Effector memory CD4-positive, alpha-beta T cell (primary cell): ENCODE measurements at places on chromosomes 1 and 21.

DNA sequence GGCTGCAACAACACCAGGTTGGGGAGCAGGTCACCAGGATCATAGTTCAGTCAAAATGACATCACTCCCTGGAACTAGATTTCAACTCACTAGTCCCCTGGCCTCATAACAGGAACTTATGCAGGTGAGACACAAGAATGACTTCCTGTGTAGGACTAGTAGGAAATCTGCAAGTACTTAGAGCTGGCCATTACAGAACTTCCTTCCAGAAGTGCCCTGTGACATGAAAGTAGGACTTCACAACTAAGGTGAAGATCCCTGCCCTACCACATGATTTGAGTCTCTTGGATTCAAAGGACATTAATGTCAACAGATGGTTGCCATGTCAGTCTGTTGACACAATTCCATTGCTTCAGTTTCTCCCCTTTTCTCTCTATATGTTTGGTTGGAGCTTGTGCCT, 223.1 kb downstream of the RPS6KC1 start:
- no peak for DNase-seq

GRCh38 chr1:97461782-97462181, 459.1 kb downstream of the DPYD start:
- DNase-seq, result no peak

DNA sequence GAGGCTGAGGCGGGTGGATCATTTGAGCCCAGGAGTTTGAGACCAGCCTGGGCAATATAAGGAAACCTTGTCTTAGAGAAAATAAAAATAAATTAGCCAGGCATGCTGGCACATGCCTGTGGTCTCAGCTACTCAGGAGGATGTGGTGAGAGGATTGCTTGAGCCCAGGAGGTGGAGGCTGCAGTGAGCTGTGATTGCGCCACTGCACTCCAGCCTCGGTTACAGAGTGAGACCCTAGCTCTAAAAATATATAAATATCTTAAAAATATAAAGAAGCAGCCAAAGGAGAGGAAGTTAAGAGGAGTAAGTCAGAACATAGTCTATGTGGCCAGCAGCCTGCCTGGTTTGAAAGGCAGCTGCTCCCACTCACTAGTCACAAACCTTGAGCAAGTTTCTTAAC, 4.5 kb upstream of the IL10RB start:
- DNase-seq, result no peak

GRCh38 chr1:226739696-226740065, 599 bp upstream of the ITPKB start:
- no peak for DNase-seq

DNA sequence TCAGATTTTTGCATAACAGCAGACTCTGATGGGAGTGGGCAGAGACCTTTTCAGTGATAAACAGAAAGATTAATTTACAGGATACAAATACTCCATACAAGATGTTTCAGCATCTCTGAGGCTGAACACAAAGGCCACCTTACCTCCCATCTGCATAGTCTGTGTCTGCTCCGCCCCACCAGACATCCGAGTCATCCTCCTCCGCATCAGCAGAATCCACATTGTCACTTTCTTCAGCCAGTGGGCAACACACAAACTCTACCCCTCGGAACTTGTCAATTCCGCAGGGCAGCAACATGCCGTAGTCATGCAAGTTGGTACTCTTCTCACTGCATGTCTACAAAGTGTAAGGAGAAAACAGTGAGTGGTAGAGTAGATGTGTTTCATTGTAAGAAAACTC, 119.7 kb downstream of the APP start:
- DNase-seq, result no peak

DNA sequence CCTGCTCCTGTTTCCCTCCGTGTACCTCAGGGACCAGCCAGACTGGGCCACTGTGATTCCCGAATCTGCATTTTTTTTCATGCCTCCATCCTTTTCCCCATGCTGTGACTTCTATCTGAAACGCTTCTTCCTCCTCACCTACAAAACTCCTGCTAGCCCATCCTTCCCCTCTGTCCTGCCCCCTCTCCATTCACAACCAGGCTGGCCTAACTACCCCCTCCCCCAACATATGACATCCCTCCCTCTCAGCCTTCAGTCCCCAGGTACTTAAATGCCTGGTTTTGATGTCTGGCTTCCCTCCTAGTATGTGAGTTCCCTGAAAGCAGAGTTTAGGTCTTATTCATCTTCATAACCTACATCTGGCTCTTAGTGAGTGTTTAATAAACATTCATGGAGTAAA, 82.7 kb downstream of the TAS1R2 start:
- no peak for DNase-seq

- DNase-seq, result no peak
Observed at GRCh38 chr1:202007304-202007703, 3.1 kb upstream of the ELF3 start.

DNA sequence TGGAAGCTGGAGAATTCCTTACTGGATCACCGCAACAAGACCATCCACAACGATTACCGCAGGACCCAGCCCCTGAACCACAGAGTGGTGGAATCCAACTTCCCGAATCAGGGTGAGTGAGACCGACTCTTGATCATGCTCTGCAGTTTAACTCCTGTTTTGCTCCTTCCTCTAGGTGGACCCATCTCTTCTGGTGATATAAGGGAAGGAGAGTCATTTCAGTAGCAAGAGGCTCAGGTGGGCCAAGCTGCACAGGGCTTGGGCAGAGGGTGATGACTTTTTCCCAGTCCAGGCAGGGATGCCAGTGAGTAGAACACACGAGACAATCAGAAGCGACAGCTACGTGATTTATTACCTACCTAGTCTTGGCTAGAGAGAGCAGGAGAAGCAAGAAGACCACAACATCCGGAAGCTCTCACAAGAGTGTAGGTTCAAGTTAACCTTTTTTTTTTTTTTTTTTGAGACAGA, 25.2 kb downstream of the CA6 start:
- peak; percentile 8 for DNase-seq

GRCh38 chr1:178282949-178283367, 189.1 kb downstream of the RASAL2 start:
- no peak for DNase-seq

DNA sequence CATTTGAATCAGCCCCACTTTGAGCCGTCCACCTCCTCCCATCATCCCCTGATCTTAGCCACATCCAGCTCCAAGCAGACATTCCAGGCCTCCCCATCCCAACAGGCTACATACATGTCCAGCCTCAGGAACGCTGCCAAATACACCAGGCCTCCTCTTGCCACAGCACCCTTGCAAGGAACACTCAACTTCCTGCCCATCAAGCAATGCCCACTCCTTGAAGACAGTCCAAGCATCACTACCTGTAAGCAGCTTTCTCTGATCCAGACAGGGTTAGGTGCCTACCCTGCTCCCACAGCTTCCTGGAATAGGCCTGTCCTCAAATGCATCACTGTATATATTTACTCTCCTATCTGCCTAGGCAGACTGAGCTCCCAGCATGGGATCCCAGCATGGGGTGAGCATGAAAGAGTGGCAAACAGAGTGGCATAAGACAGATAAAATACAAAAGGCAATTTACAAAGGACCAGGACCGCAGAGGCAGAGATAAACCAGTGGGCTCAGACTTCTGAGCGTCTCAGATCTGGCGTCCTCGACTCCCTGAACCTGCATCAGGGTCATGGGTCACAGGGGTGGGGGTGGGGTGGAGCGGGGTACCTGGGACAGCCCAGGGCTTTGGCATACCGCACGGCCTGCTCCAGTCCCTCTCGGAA, 816 bp downstream of the HYI start:
- DNase-seq, result no peak

GRCh38 chr1:157233131-157233530, 94.9 kb upstream of the ETV3 start:
- no peak for DNase-seq

DNA sequence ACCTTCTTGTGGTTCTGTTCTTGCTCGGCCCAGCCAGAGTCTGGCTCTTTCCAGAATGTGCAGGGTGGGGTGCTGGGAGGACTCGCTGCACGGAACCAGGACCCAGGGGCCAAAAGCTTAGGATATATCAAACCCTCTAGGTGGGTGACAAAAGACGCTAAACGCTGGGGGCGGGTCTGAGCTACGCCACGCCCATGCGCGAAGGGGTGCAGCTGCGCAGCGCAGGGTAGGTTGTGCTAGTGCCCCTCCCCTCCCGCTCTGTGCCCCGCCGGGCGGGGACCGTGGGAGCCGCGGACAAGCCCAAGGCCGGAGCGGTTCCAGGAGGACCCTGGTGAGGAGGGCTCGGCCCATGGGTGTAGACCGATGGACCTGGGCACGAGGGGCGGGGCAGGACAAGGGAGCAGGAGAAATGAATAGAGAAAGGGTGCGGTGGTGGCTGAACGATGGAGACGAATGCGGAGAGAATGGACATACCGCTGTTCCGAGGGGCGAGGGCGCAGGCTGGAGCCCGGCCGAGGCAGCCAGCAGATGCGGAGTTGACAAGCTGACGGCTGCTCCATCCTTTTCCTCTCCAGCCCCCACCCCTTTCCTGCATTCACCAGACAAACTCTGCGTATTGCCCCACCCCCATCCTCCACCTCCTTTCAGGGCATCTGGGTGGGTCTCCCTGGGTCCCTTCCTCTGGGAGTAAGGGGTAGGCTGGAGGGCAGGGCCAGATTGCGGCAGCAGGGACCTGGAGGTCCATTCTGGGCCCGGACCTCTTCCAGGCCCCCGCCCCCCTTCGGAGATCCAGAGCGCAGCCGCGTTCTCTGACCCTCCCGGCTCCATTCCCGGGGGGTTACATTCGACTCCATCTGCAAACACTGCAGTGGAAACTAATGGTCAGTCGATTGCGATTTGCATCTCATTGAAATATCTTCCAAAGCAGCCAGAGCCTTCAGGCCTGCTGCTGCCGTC, at the start of gene RUSC1:
RUSC1 (plus strand) TSS at position 234 of the 957 bp plus-strand sequence. CDS start 880 bp downstream, outside the sequence.
- DNase-seq, result peak; percentile 38

DNA sequence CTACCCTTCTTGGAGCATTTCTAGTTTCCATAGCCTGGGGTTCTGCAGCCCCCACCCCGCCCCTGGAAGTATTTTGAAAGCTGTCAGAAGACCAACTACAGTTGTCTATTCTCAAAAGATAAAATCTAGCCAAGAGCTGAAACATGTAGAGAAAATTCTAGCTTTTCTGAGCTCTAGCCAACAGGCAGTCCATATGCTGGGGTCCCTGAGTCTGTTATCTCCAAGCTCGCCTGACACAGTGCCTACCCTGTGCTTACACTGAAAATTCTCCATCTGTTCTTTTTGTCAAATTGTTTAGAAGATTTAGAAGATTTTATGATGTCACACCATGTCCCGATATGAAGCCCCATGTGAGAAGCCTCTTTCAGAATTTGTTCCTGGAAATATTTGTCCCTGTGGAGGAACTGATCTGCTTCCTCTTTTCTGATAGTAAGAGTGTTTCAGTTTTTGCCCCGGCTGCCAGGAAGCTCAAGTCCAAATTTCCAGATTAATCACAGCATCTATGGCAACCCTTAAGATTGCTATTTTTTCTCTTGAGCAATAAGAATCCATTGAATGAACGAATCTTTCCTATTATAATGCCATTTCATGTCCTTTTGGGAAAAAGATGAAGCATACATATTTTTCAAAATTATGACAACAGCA, 23.7 kb upstream of the CSF3R start:
- DNase-seq, result no peak

DNA sequence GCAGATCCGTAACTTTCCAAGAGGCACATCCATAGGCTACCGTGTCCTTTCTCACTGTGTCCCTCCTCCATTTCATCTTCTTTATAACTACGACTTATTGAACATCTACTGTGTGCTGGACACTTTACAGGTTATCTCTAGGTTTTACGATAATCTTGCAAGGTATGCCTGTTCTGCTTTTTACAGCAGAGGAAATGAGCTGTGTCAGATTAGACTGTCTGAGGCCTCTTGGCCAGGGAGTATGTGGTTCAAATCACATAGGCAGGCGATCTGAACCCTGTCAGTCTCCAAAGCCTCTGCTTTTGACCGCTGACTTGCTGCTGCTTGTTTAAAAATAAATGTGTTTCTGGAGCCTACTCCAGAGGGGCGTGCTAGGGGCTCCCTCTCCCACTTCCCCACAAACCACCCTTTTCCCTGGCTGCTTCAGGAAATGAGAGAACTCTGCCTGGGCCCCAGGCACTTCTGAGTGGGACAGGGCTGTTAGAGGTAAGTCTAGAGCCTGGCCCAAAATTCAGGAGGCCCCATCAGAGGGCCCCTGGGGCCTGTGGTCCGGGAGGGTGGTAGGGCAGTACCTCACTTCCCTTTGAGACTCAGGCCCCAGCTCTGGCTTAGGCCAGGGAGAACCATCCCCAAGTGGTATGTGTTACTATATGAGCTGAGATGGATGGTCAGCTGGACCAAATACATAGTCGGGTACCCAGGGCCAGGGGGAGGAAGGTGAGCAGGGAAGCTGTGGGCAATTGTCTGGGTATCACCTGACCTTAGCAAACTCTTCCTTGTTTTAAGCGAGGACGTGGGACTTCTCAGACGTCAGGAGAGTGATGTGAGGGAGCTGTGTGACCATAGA, 4.4 kb downstream of the PSEN2 start:
- DNase-seq, result no peak

DNA sequence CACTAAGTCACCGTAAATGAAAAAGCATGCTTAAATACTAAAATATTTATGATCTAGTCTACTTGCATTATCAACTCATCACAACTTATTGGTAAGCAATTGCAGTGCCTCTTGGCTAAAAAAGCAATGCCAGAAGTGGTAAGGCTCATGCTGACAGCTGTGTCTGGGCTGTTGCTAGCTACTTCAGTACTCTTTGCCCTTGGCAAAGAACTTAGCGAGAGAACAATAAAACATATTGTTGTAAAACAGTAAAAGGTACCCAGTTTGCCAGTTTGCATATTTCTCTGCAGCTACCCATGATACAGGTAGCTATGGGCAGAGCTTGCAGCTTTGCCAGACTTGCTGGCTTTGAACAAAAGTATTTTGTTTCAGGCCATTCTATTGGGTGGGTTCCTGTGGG, 73.1 kb downstream of the ATP6V1G3 start:
- DNase-seq, result no peak

DNA sequence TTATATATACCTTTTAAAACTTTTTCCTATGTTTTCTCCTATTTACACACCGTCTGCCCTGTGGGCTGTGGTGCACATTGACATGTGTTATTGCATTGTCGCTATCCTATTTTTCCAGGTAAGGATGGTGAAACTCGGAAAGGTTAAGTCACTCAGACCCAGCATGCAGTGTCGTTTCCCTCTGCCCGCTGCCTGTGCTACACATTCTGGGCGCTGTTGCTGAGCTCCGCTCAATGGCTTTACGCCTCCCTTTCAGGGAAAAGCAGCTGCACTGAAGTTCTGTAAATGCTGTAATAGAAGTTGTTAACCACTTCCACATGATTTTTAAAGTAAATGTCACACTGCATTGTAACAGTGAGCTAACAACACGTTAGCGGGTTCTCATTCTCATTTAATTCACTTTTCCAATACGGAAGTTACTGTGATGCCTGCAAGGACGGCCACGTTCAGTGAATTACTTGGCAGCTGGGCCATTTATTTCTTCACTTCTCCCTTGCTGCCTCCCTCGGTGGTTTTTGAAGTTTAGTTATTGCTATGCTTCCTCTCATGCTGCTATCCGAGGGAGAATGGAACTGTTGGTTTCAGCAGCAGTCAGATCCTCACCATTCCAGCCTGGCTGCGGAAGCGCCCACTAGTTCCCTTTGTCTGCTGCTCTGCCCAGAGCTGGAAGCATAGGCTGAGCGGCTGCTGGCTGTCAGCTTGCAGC, 288.7 kb downstream of the SPATA17 start:
- DNase-seq, result no peak

GRCh38 chr1:101460739-101461138, 223.9 kb downstream of the S1PR1 start:
- no peak for DNase-seq
